ENCODE measurements at places on chromosomes 6 and 20.
A peak's percentile ranks its signal among the peaks of the same experiment; 100 is the strongest.

GRCh38 chr6:3887150-3887700 is 38.1 kb downstream of the FAM50B start:
- no peak for DNase-seq

- no peak for DNase-seq
These were observed 8.7 kb downstream of the SERPINB6 start for GRCh38 chr6:2962636-2963035.

DNA sequence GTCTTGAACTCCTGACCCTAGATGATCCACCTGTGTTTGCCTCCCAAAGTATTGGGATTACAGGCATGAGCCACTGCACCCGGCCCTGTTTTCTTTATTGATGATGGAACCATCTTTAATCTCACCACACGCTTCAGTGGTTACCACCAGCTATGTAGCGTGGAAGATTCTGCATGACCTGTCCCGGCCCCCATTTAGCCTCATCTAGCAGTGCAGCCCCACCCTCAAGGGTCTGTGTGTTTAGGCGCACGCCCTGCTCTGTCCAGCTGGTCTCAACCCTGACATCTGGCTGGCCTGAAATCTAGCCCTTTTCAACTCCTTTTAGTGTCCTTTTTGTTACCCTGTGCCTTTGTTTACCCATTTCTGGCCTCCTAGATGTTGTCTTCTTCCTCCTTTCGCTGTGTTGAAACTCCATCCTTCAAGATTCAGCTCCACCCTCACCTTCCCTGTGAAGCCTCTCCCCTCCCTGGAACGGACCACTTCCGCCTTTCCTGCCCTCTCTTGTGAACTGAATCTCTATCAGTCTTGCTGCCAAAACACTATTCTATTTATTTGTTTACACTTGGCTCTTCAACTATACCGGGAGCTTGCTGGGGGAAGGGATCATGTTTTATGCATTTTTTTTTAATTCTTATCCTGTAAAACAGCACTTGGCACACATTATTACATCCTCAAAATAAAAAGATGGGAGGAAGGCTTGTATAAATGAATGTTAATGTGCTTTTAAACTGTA is 101.0 kb upstream of the MTHFD1L start:
- DNase-seq, result no peak

DNA sequence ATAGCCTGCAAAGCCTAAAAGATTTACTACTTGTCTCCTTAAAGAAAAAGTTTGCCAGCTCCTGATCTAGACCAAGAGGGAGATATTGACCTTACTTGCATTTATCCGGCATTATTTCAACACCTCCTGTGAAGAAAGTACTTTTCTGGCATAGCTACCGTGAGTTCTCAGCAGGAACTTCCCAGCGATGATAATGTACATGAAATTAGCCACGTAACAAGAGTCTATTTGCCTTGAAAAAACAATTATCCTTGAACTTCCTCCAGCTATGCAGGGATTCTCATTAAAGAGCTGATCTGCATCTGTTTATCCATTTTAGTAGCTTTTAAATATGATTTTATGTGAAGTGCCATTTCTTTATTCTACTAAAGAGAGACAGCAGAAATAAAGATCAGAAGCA is 41.7 kb downstream of the ALDH5A1 start:
- no peak for DNase-seq

GRCh38 chr20:36175016-36175415 is 20.5 kb downstream of the EPB41L1 start:
- DNase-seq, result no peak

DNA sequence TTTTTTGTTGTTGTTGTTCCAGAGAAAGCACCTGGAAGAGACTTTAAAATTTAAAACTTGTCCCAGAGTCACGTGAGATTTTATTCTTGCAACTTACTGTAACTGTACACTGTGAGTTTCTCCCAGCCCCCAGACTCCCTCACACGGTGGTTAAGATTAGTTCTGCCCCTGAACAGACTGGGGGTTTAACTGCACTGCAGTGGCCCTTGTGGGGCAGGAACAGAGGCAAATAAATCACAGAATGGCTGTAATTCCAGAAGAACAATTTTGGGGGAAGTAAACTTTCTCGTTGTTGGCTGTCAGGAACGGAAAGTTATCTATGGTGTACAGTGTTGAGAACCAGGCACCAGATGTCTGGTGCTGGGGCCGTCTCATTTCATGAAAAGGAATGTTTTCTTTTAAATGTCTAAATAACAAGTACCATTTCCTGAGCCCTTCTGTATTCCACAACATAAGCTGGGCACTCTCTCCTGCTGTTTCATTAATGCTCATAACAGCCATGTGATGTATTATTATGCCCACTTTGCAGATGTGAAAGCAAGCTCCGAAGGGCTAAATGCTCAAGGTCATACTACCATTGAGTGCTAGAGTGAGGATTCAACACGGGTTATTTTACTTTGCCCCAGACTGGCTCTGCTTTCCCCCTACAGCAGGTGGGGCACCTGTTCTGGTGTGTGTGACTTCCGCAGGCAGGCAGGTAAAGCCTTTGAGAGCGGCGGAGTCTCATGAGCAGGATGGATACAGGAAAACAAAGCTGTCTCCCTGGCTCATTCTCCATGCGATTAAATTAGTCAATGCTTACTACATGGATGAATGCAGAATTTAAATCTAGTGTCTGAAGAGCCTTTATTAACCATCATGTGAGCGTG is 30.5 kb downstream of the CNKSR3 start:
- no peak for DNase-seq

GRCh38 chr20:51571460-51571794 is 28.9 kb upstream of the NFATC2 start:
- DNase-seq, result no peak

- DNase-seq, result peak; percentile 17
These were observed 716 bp downstream of the SHPRH start for GRCh38 chr6:145963216-145964068.

DNA sequence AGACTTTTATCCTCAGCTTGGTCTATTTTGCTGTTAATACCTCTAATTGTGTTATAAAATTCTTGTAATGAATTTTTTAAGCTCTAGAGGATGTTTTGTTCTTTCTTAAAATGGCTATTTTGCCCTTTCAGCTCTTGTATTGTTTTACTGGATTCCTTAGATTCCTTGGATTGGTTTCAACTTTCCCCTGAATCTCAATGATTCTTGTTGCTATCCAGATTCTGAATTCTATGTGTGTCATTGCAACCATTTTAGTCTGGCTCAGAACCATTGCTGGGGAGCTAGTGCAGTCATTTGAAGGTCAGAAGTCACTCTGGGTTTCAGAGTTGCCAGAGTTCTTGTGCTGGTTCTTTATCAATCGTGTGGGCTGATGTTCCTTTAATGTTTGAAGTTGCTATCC is 37.1 kb downstream of the OTOR start:
- no peak for DNase-seq

DNA sequence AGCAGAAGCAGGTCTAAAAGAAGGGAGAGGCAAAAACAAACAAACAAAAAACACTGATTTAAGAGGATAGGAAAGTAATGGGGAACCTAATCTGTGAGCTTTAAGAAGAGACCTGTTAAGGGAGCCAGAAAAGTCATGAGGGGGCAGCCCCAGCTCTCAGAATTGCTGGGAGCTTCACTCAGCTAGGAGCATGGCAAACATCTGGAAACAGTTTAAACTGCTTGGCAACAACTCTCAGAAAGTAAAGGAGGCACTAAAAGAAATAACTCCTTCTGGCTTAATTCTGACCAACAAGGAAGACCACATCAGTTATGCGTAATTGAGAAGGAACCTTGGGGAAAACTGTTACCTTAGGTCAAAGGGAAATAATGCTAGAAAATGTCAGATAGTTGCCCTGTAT is 121.4 kb downstream of the LAMP5 start:
- no peak for DNase-seq

DNA sequence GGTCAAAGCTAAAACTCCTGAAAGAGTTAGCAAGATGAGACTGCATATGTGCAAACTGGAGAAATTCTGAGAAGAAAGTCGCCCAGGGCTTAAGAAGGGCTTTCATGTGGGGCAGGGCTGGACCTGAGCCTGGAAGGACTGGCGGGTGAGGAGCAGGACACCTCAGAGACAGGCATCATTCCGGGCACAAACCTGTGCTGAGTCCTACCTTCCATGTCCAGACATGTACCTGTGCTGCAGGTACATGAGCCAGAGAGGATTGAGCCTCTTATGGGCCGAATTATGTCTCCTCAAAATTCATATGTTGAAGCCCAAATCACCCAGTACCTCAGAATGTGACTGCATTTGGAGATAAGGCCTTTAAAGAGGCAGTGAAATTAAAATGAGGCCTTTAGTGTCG is 171.0 kb downstream of the QRSL1 start:
- no peak for DNase-seq

DNA sequence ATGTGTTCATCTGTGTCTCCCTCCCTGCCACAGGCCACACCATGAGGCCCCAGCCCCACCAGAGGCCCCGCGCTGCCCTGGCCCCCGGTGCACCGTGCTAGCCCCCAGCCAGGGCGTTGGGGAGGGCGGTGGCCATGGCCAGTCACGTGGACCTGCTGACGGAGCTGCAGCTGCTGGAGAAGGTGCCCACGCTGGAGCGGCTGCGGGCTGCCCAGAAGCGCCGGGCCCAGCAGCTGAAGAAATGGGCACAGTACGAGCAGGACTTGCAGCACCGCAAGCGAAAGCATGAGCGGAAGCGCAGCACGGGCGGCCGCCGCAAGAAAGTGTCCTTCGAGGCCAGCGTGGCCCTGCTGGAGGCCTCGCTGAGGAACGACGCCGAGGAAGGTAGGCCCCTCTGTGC is 30.3 kb downstream of the PPP1R16B start:
- no peak for DNase-seq

DNA sequence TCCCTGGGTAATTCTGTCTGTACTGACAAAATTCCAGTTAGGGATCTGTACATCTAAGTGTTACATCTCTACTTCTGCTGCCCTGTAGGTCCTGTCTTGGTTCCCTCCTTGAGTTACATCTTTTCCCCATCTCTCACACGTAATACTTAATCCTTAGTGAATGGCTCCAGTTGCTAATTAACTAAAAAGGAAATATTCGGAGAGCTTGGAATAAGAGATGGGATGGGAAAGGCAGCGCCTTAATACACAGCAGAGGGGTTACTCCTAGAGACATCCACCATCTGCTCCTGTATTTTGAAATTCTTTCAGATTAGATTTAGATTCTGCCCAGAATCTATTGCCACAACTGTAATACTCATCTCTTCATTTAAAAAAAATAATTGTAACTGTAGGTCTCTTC is 384.0 kb downstream of the SAMD5 start:
- DNase-seq, result no peak

GRCh38 chr6:80382811-80383210 is 276.3 kb downstream of the BCKDHB start:
- DNase-seq, result no peak

- DNase-seq, result no peak
These were observed 64.7 kb downstream of the MYH7B start for GRCh38 chr20:35020108-35020928.

GRCh38 chr20:4998160-4998651 is 3.1 kb downstream of the SLC23A2 start:
- no peak for DNase-seq

GRCh38 chr6:146426516-146426915 is 117.1 kb upstream of the RAB32 start:
- DNase-seq, result no peak

DNA sequence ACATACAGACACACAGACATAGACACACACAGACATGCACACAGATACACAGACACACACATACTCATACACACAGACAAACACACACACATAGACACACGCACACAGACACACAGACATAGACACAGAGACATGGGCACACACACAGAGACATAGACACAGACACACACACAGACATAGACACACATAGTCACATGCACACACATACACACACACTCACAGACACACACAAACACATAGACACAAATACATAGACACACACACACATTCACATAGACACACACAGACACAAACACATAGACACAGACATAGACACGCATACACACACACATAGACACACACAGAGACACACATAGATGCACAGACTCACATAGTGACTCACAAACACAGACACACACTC is 13.5 kb downstream of the FOXF2 start:
- DNase-seq, result no peak

GRCh38 chr20:22717466-22717865 is 133.1 kb upstream of the FOXA2 start:
- no peak for DNase-seq

DNA sequence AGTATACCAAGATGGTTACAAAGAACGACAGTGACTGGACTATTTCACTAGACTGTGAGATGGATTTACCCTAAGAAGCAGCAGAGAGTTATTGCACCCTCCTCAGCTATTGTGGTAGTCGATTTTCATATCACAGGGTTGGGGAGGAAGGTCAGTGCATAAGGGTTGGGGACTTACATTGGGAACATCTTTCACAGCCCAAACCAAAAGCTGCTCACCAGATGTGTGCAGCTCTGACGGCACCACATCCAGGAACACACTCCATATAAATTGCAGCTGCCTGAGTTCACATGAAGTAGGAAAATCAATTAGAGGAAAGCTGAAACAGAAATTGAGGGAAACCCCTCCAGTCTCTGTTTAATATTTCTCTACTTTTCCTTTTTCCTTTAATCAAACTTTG is 470.5 kb upstream of the NRSN1 start:
- DNase-seq, result no peak

DNA sequence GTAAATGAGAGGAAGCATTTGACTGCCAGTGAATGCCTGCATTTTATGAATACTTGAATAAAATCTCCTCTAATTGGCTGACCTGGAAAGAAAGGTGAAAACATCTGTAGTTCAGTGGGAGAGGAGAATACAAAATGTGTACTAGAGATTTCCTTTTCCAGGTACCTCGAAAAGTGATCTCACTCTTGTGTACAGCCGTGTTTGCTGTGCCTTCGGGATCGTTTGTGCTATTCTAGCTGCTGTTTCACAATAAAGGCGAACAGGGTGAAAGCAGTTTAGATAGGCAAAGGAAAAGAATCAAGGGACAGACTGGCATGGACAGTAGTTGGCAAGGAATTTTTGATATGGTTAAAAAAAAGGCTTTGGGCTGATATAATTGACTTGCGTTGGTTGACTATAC is 112.3 kb downstream of the ARID1B start:
- no peak for DNase-seq

DNA sequence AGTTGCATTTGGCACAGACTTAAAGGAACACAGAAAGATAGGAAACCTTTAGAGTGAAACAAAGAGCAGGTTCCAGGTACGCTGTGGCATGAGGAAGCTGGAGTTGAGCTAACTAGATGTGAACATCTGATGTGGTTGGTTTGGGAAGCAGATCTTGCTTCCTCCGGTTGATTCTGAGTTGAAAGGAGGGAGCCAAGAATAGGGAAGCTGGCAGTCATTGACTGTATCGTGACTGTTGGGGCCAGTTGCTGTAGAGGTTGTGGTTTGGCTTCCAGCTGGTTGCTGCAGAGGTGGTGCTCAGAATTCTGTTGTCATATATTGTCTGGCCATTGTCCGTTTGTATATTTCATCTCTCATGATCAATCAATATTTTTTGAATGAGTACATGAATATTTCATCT is 325.9 kb downstream of the PLCB1 start:
- no peak for DNase-seq

GRCh38 chr6:150636808-150637207 is 37.1 kb downstream of the PLEKHG1 start:
- DNase-seq, result no peak

Data from activated T-helper 9 cell treated with anti-CD3 and anti-CD28 coated beads, Interleukin-2, amount 50 U/mL, for 16 hours (primary cell).